Body of pancreas (tissue), 4 donors: ENCODE measurements at places on chromosomes 12 and 14. TPM values are rescaled to one million over a fixed set of nuclear protein-coding genes. Genes with fewer than 3 reads are reported as not detected.

TMEM179 gene
- total RNA-seq = 2.6 TPM

FOXG1 gene
- total RNA-seq = not detected

DNA sequence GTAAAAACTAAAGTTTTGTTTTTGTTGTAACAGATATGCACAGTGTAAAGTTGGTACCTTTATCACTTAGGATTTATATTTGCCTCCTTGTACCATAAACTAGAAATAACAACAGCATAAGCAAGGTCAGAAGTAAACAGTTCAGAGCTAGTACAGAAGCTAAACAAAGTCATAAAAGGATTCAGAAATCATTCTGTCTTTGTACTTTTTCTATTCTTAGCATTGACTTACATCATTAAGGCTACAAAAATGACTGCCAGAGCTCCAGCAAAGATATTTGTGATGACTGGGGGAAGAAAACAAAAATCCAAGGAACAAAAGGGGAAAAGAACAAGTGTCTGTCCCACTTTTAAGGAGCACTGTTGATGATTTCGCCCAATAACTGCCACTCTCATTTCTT lies 347.2 kb downstream of the CCDC91 start:
- H3K27ac ChIP-seq = no peak overlapping the region
- peaks cover 1% of the 10 kb centered on the region for H3K36me3 ChIP-seq
- DNase-seq = no peak
- no peak overlapping the region for H3K4me3 ChIP-seq

- no peak overlapping the region for H3K27ac ChIP-seq
- DNase-seq = no peak
- no peaks in the 10 kb centered on the region for H3K36me3 ChIP-seq
- H3K4me3 ChIP-seq = no peak overlapping the region
- H3K4me1 ChIP-seq = no peaks in the 10 kb centered on the region
These were observed 82.1 kb downstream of the WSCD2 start for GRCh38 chr12:108211157-108211556.

DNA sequence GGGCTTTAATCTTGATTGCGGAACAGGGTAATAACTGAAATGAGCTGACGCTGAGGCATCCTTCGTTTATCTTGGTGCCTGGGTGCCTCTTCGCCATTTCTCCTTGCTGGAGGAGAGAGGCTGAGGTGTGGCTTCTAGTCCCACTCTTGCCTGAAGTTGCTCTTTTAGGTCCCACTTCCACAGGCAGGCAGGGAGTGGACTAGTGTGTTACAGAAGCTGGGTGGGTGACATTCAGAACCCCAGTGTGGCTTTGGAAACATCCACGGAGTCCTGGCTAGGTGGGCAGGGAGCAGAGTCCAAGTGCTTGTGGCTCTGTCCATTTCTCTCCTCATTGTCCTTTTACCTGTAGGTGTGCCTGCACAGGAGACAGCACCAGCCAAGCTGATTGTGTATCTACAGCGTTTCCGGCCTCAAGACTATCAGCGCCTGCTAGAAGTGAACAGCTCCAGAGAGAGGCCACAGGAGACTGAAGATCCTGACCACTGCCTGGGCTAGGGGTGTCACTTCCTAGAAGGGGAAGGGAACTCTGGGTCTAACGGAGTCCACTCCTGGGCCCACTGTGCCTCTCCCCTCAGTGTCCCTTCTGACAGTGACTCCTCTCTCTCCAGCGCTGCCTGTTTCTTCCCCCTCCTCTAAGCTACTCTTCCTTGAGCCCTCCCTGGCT lies 2.4 kb downstream of the THTPA start:
- H3K27me3 ChIP-seq = no peaks in the 10 kb centered on the region
- H3K4me1 ChIP-seq = peaks cover 28% of the 10 kb centered on the region
- peaks cover 10% of the 10 kb centered on the region for H3K36me3 ChIP-seq
- H3K27ac ChIP-seq = no peak overlapping the region

DNA sequence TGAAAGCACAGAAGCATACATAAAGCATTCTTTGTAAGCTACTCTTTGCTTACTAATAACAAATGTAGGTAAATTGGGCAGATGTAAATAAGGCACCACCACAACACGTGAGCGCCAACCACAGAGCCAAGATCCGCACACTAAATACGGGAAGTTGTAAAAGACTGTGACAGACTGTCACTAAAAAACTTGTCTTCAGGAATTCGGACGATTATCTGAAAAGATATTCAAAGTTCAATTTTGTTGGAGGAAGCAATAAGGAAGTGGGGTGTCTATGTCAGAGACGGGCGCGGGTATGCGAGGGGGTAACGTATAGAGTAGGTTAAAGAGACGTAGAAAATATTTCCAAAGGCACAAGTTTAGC lies 1.5 kb upstream of the HSP90B1 start:
- no peaks in the 10 kb centered on the region for H3K27me3 ChIP-seq
- H3K4me3 ChIP-seq = no peak overlapping the region
- peak overlapping the region; percentile 90 for H3K27ac ChIP-seq
- DNase-seq = no peak
- peaks cover 33% of the 10 kb centered on the region for H3K4me1 ChIP-seq

DNA sequence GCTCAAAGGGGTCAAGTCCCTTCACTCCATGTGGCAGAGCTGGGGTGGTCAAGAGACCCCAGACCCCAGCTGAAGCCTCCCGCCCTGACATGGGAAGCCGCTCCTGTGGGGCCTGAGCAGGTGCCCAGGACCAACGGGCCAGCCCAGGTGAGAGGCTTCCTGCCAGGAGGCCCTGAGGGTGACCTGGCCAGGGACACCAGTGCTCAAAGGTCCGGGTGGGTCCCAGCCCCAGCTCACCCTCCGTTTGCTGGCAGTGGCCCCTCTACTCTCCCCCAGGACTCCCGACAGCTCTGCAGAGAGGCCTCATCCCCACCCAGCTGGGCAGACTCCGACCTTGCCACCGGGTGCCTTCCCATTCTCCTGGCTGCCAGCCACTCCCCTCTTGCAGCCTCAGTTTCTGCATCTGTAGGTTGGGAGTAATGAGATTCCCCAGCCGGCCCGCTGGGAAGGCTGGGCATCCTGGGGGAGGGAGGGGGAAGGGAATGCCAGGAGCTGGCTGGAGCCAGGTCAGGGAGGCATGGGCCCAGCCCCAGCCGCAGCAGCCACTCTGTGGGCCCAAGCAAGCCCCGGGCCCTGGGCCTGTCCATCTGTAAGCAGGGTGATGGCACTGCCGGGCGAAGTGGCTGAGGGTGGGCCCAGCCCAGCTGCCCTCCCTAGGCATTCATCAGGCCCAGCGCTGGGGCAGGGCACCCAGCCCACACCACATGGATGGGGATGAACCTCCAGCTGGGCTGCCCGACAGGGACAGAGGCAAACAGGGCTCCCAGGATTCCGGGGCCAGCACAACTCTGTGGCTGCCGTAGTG lies 10.3 kb upstream of the INF2 start:
- no peak overlapping the region for H3K27ac ChIP-seq
- no peaks in the 10 kb centered on the region for H3K36me3 ChIP-seq
- H3K4me1 ChIP-seq = peaks cover 46% of the 10 kb centered on the region
- H3K27me3 ChIP-seq = no peaks in the 10 kb centered on the region

DNA sequence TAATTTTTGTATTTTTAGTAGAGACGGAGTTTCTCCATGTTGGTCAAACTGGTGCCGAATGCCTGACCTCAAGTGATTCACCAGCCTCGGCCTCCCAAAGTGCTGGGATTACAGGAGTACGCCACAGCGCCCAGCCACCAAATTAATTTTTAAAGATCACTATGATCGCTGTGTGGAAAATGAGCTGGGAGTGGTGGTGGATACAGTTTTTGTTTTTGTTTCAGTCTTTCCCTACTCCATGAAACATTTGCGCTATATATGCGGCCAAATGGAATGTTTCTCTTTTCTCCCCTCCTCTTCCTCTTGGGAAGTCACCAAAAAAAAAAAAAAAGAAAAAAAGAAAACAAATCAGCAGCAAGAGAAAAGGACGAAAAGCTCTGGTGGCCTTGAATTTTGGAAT lies 20.8 kb upstream of the P2RX4 start:
- H3K27ac ChIP-seq = no peak overlapping the region
- no peaks in the 10 kb centered on the region for H3K27me3 ChIP-seq
- no peak for DNase-seq

DNA sequence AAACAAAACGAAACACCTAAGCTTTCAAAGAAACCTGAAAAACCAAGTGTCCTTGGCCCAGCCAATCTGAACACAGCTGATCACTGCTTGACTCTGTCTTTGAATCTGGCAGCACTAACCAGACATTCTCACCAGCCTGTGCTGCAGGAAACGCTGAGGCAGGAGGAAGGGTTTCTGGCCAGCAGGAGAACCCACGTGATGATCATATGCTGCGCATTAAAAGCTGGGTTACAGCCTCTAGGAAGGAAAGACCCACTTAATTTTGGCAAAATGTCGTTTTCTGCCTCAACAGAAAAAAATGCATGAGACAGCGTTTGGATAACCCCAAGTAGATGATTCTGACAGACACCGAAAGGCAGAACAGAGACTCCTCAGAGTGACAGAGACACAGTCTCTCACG lies 9.8 kb downstream of the APPL2 start:
- DNase-seq = peak; percentile 78
- H3K36me3 ChIP-seq = peaks cover 2% of the 10 kb centered on the region
- H3K27ac ChIP-seq = no peak overlapping the region
- no peaks in the 10 kb centered on the region for H3K27me3 ChIP-seq

DNA sequence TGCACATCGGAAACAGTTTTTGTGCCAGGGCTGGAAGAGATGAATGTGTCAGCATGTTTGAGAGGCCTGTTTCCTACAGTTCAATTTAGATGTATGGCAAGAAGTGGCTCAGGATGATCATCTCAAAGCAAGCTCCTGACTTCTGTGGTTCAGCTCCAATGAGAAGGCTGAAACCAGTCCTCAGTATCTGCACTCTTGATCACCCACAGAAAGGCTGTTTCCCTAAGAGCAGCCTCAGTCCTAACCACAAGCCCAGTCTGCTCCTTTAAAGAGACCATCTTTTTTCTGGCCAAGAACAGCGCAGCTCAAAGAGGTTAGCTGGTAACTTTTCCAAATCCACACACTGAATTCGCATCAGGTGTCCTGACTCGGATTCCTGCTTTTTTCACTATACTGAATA lies 19.2 kb downstream of the CSRP2 start:
- H3K4me1 ChIP-seq = no peaks in the 10 kb centered on the region
- no peaks in the 10 kb centered on the region for H3K27me3 ChIP-seq
- no peak for DNase-seq
- no peak overlapping the region for H3K27ac ChIP-seq
- no peaks in the 10 kb centered on the region for H3K36me3 ChIP-seq

DNA sequence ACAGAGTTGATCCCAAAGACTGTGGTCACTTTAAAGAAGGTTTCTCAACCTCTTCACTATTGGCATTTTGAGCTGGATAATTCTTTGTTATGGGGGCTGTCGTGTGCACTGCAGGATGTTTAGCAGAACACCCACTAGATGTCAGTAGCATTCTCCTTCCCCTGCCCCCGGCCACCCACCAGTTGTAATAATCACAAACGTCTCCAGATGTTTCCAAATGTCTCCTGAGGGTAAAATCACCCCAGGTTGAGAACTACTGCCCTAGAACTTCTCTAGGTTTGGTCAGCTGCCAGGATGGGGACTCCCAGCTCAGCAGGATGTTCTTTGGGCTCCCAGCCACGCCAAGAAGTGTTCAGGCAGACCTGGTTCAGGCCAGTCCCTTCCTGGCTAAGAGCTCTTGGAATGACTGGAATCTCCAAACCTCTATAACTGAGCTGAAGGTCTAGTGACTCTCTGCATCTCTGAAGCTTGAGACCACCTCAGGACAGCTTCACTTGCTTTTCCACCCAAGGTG lies 12.5 kb upstream of the AJUBA start:
- no peak overlapping the region for H3K4me3 ChIP-seq
- no peak overlapping the region for H3K27ac ChIP-seq
- H3K36me3 ChIP-seq = no peaks in the 10 kb centered on the region
- H3K4me1 ChIP-seq = peaks cover 5% of the 10 kb centered on the region
- no peaks in the 10 kb centered on the region for H3K27me3 ChIP-seq

DNA sequence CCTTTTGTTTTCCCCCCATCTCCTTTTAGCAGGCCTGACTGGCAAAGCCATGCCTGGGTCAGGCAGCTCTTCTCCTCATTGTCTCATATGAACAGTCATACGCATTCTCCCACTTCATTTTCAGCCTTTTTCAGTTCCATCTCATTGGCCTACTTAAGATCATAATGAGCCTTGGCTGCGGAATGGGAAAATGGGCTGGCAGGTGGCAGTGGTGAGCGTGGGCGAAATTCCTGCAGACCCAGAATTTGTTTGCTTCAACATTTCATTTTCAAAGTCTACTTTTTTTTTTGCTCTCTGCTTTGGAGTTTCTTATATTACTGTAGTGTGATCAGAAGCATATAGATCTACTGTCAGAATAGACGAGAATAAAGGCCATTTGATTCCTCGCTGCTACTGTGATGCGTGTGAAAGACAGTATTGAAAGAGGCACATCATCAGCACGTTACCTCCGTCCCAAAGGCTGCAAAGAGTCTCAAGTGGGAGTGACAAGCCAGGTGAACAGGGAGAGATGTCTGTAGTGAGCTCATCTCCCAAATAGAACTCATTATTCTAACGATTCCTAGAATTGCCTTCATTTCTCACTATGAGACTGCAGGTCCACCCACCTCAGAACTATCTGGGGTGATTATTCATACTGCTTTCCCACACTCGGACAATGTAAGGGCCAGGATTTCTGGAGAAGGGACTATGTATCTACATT lies 73.7 kb downstream of the TBK1 start:
- H3K27me3 ChIP-seq = no peaks in the 10 kb centered on the region
- no peak overlapping the region for H3K27ac ChIP-seq
- H3K36me3 ChIP-seq = no peaks in the 10 kb centered on the region
- H3K4me1 ChIP-seq = no peaks in the 10 kb centered on the region
- no peak for DNase-seq
- H3K4me3 ChIP-seq = no peak overlapping the region

- no peak overlapping the region for H3K4me3 ChIP-seq
- no peak overlapping the region for H3K27ac ChIP-seq
- H3K27me3 ChIP-seq = no peaks in the 10 kb centered on the region
- H3K36me3 ChIP-seq = no peaks in the 10 kb centered on the region
These were observed 915.6 kb downstream of the TRHDE start for GRCh38 chr12:73187765-73188164.

- H3K27me3 ChIP-seq = no peaks in the 10 kb centered on the region
- H3K36me3 ChIP-seq = no peaks in the 10 kb centered on the region
- peak; percentile 51 for DNase-seq
These were observed 988 bp upstream of the TMEM263 start for GRCh38 chr12:106954462-106955376.

GRCh38 chr12:6779708-6780432 lies 7.5 kb downstream of the LAG3 start:
- no peak overlapping the region for H3K27ac ChIP-seq
- no peak for DNase-seq
- peaks cover 8% of the 10 kb centered on the region for H3K4me1 ChIP-seq
- H3K27me3 ChIP-seq = no peaks in the 10 kb centered on the region
- no peak overlapping the region for H3K4me3 ChIP-seq
- no peaks in the 10 kb centered on the region for H3K36me3 ChIP-seq

DNA sequence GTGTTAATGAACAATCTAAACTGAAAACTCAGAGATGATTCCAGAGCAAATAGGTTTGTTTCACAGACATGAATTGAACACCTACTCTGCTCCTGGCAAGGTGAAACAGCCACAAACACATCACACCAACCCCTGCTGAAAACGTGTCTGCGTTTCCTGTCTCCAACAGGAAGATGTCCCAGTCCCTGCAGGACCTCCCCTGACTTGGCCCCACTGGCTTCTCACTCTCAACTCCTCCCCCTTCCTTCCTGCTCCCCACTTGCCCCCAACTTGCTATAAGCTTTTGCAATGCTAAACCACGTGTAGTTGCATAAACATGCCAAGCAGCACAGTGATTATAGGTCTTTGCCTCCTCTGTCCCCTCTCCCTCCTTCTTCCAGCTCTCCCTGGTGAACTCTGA lies 567.6 kb downstream of the BCL11B start:
- DNase-seq = peak; percentile 6
- no peaks in the 10 kb centered on the region for H3K27me3 ChIP-seq
- H3K4me1 ChIP-seq = no peaks in the 10 kb centered on the region
- no peak overlapping the region for H3K27ac ChIP-seq
- H3K4me3 ChIP-seq = no peak overlapping the region
- no peaks in the 10 kb centered on the region for H3K36me3 ChIP-seq
